Activated CD8-positive, alpha-beta memory T cell treated with anti-CD3 and anti-CD28 coated beads for 4 hours (primary cell): ENCODE measurements at places on chromosomes 5 and 9.
A peak's percentile ranks its signal among the peaks of the same experiment; 100 is the strongest.

DNA sequence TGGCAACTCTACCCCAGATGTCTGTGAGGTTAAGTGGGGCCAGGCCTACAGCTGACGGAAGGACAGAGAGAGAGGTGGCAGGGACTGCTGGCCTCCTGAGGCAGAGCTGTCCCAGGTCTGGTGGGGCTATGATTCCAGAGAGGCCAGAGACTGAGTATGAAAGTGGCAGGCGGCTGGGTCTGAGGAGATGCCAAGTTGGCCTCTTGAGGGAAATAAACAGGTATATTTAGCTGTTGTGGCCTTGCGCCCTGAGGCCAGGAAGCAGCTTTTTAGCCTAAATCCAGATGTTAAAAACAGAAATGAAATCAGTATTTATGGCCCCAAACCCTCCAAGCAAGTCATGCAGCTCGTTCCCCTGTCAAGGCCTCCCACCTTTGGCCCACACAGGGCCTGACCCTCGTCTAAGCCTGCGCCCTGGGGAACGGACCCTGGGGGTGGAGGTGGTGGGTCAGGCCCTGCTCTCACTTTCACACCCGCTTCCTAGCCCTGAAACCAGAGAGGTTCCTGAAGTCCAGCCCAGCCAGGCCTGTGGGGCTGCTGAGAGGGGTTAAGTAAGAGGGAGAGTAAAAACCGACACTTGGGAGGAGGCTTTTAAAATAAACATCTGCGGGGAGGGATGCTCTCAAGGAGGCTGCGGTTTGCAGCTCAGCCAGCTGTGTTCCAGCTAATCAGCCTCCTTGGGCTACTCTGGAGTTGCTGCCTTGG is 18.7 kb downstream of the PCDHGC5 start:
- no peak for DNase-seq

- DNase-seq = no peak
These were observed 52.8 kb upstream of the RPL26L1 start for GRCh38 chr5:172906436-172906835.

GRCh38 chr9:131436865-131437271 is 43.0 kb downstream of the PRRC2B start:
- no peak for DNase-seq

- DNase-seq = no peak
These were observed 152.8 kb upstream of the PAPPA start for GRCh38 chr9:116000748-116001329.

DNA sequence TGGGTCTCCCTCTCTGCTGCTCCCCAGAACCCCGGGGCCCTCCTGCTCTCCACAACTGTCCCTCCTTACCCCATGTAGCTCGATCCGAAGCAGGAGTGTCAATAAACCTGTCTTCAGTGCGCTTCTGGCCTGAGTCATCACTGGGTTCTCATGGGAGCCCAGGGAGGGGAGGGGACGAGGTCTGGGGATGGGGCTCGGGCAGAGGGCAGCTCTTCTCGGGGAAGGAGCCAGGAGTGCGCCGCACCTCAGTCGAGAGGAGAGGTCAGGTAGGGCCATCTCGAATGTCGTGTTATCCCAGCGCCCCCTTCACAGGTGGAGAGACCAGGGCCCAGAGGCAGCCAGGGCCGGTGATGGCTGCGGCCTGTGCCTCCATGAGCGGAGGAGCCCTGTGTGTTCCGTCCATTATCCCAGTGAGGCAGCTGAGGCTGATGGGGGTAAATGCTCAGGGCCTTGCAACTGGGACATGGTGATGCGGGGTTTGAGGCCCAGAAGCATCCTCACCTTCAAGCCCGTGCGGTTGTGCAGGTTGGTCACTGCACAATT is 52.1 kb downstream of the LRSAM1 start:
- no peak for DNase-seq

GRCh38 chr9:136010176-136010575 is 49.0 kb upstream of the UBAC1 start:
- DNase-seq = no peak

DNA sequence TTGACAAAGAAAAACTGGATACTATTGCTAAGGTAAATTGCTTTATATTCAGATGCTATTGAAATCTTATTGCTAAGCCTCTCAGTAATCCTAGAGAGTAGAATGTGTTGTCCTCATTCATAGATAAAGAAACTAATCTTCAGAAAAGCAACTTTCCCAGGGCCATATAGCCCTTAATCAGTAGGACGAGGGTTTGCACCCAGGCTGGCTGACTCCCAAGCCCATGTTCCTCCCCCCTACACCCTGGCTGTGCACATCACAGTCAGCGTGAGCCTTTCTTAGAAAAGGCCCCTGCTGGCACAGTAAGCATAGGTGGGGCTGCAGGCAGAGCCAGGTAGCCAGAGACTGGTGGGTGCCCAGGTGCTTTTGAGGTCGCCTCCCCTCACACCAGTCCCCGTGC is 15.8 kb upstream of the GLIPR2 start:
- DNase-seq = no peak

GRCh38 chr9:14135421-14135820 is 178.5 kb downstream of the NFIB start:
- DNase-seq = no peak

DNA sequence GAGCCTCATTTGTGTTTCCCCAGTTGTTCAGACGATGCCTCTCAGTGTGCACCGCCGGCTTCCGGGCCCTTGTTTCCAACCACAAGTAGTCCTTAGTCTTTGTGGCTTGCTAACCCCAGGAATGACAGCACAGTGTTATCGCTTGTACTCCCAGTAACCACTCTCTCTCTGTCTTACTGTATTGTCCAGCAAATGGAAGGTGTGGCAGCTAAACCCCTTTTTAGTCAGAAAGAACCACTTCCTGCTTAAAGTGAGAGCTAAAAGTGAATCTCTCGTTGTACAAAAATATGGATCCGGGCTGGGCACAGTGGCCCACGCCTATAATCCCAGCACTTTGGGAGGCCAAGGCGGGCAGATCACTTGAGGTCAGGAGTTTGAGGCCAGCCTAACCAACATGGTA is 61.3 kb downstream of the ENC1 start:
- peak; percentile 6 for DNase-seq

- DNase-seq = no peak
These were observed 40.4 kb downstream of the LPAR1 start for GRCh38 chr9:110997847-110998246.

- DNase-seq = no peak
These were observed 142.5 kb upstream of the SLC24A2 start for GRCh38 chr9:19931098-19931890.

DNA sequence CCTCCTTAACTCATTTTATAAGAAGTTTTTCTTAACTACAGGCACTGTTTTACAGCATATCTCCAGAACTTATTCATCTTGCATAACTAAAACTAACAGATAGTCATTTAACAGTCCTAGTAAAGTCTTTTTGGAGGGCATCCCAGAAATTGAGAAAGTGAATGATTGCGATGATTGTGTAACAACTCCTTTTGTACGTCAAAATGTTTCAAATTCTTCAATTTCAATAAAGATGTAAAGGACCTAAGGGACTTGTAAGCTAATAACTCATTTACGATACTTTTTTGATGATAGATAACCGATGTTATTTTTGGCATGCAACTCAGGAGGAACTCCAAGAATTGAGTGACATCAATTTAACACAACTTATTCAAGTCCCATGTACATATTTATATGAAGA is 42.7 kb downstream of the SVEP1 start:
- DNase-seq = no peak

- DNase-seq = no peak
These were observed at the start of gene PCDHB7 for GRCh38 chr5:141172381-141173204. Gene PCDHB7 (plus strand): TSS chr5:141172644. CDS start chr5:141172836, 192 bp downstream.

DNA sequence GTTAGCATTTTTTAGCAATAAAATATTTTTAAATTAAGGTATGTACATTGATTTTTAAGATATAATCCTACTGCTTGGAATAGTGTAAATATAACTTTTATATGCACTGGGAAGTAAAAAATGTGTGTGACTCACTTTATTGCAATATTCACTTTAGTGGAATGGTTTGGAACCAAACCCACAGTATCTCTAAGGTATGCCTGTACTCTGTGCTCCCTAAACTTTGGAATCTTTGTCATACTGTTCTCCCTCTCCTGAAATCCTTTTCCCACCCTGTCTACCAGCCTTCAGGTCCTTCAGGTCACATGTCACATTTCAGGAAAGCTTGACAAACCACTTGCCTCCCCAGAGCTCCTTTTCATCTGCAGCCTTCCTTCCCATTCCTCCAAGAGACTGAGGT is 308.7 kb downstream of the SPOCK1 start:
- DNase-seq = no peak
